ENCODE measurements at places on chromosomes 1 and 21.

GRCh38 chr1:89525169-89525855 is 683 bp downstream of the LRRC8B start:
- DNase-seq: peak; percentile 26

DNA sequence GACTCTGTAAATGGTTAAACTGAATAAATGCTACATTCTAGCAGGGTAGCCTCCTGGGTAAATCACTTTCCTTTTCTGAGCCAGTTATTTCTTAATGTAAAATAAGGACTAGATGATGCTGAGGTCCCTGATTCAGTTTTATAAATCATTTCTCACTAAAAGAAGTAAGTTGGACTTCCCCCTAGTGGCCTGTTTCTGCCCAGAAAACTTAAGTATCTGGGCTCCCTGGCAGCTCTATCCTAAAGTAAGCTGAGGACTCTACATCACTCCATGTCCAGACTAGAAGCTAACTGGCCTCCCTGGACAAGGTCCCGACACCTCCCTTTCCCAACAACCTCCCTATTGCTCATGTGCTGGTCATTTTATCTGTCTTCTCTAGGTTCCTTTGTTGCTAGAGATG is 3.0 kb downstream of the GPN2 start:
- no peak for DNase-seq

- no peak for DNase-seq
Measured at GRCh38 chr1:185334182-185334581, 17.1 kb upstream of the IVNS1ABP start.

- DNase-seq: no peak
Measured at GRCh38 chr1:246107516-246108277, 399.4 kb downstream of the SMYD3 start.

- DNase-seq: no peak
Measured at GRCh38 chr1:11539850-11540772, 61.2 kb downstream of the DISP3 start.

DNA sequence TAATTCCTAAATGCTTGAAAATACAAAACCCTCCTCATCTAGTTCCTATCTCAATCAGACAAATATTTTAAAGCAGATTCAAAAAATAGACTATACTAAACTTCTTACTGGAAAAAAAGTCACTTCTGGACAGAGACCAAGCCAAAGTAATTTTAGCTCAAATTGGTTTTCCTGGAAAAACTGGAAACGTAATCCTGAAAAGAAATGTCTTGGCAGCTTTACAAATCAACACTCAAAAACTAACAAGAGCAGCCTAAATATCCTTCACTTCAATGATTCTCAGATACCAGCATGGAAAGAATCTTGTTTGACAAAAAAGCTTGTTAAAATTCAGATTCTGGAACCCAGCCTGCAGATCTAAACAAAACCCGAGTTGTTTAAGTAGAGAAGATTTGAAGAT is 9.1 kb upstream of the GPR88 start:
- DNase-seq: no peak

DNA sequence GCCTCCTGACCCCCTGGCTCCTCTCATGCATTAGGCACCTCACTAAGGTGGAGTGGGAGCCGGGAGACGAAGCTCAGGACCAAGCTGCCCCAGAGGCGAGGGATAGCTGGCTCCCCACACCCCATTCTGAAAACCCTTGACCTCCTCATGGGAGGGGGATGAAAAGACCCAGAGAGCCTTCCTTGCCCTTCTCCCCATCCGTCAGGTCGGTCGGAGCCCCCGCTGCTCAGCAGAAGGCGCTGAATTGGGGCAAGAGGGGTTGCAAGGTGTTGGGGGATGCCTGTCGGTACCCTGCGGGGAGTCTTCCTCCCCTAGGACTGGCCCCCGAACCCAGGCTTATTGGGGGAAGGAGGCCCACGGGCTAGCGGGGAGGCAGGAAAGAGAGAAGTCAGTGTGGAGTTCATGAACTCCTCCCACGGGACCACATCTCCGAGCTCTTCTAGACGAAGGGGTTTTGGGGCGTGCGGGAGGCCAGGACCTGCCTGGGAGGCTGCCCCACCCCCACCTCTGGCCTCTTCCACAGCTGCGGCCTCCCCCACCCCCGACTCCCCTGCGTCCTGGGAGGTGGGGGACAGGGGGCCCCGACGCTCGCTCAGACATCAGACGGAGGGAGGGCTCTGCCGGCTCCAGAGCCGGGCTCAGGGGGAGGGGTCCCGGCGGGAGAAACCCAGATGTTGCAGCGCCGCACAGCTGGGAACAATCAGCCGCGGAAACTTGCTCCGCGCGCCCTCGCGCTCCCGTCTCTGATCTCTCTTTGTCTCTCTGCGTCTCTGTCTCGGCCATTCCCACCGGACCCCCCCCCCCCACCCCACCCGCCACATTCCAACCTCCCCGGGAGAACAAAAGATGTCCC is 719 bp downstream of the MFAP2 start:
- no peak for DNase-seq

DNA sequence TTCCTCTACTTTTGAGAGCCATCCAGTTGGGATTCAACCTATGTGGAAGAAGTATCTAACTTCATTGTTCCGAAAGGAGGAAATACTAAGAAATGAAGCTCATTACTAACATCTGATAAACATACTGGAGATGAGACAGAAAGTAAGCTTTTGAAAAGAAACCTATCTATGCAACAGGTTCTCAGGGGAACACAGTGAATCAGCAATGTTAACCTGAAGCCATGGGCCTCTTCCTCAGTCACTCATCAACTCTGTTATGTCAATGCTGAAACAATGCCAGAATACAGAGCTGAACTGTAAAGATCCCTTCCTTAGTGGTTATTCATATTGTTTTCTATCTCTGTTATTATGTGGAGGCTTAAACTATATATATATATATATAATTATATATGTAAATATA is 55.5 kb upstream of the ESRRG start:
- DNase-seq: no peak

DNA sequence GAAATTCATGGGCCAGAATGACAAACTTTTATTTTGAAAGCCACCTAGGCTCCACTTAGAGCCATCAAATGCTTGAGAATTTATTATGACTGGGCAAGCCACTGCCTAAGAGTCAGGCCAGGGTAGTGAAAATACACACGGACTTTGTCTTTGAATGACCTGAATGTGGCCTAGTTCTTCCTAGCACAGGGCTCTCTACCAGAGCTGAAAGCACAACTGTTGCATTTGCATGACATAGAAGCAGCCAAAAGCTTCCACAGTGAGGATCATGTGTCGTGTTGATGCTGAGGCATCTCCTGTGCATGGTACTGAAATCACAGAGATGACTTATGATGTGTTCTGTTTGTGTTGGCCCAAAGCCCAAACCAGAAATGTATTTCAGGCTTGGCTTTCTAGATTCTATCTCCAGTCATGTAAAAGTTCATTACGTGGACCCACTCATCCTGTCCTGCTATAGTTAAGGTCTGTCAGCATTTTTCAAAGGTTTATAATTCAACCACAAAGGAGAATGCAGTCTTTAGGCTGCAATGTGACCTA is 164.0 kb upstream of the UBE2U start:
- DNase-seq: no peak

DNA sequence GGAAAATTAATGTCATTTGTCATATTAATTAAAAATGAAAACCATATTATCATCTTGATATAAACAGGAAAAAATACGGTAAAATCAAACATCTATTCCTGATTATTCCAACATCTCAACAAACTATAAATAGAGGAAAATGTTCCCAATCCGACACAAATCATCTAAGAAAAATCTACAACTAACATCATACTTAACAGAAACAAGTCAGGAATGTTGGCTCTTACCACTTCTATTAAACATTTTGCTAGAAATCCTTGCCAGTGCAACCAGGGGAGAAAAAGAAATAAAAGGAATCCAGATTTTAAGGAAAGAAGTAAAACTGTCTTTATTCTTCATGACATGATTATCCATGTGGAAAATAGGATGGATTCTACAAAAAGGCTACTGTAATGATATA is 77.0 kb upstream of the IRF2BP2 start:
- no peak for DNase-seq
